ENCODE measurements at places on chromosomes 11 and 22.

- DNase-seq: no peak
Measured at GRCh38 chr11:65556470-65557279, 1.5 kb downstream of the LTBP3 start.

GRCh38 chr11:125968354-125968753 is 22.5 kb downstream of the VSIG10L2 start:
- no peak for DNase-seq

DNA sequence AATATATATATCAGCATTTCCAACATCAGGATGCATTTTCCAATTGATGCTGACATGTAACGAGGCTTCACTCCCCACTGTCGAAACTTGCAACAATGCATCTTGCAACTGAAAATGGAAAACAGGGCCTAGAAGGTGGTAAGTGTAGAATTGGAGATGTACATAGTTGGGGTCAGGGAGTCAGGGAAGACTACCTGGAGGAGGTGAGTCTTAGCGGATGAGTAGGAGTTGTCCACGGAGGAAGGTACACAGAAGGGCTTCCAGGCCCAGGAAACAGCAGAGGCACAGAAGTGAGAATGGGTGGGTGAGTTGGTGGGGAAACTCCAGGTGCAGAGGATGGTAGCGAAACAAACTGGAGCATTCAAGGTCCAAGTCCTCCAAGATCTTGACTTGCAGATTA is 2.0 kb upstream of the GRK2 start:
- DNase-seq: no peak

- DNase-seq: no peak
Measured at GRCh38 chr11:120710354-120711131, 199.0 kb downstream of the GRIK4 start.

DNA sequence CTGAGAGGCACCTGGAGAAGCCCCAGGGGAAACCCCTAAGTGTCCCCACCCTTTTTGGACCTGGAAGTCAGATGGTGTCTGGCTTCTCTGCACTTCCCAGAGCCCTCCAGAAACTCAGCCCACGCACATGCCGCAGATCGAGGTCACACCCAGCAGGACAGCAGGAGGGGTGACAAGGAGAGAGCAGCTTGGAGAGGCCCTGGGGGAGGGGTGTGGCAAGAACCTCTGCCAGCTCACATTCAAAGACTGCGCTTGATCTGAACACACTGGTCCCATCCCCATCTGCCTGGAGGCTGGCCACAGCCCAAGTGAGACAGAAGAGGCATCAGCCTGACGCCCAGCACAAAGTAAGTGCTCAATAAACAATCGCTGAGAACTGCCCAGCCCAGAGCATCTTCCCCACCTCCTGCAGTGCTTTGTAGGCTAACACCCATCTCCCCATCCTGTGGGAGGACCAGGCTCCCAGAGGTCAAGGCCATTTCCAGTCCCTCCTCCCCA is 21.4 kb downstream of the TMPRSS6 start:
- DNase-seq: no peak

- no peak for DNase-seq
Measured at GRCh38 chr22:32058656-32059260, 15.7 kb downstream of the SLC5A1 start.

- DNase-seq: no peak
Measured at GRCh38 chr11:118699506-118700220, 20.2 kb upstream of the TREH start.

GRCh38 chr22:46961591-46962295 is 199.3 kb downstream of the TBC1D22A start:
- no peak for DNase-seq

DNA sequence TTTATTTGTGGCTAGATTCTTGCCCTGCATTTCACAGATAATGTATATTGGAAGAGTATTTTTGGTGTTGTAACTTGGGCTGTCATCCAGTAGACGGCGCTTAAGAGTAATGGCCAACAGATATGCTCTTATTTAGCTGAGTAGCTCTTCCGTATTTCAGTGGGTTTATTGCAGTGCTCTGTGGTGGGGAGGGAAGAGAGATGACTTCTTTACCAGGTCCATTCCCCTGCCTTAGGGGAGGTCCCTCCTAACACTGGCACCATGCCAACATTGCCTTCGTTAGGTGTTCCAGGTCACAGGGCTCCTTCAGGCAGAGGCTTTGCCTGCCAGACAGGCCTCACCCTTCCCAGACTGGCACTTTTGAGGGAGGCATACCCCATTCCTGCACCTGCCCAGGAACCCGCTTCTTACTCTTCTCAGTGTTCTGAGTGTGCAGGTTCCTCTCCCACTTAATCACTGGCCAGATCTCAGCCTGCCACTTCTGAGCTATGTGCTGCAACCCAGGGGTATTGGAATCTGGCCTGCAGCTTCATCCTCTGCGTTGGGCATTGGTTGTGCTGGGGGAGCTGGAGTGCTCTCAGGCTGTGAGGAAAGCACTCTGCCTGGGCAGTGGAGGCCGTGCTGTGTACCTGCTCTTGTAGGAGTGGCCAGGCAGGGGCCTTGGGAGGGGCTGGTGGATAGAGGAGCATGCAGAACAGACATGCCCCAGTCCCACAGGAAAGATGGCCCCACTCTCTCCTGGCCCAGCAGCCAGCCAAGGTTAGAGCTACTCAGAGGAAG is 29.4 kb upstream of the SLN start:
- DNase-seq: no peak

GRCh38 chr22:26804911-26805539 is 147.6 kb downstream of the MIAT start:
- DNase-seq: no peak

DNA sequence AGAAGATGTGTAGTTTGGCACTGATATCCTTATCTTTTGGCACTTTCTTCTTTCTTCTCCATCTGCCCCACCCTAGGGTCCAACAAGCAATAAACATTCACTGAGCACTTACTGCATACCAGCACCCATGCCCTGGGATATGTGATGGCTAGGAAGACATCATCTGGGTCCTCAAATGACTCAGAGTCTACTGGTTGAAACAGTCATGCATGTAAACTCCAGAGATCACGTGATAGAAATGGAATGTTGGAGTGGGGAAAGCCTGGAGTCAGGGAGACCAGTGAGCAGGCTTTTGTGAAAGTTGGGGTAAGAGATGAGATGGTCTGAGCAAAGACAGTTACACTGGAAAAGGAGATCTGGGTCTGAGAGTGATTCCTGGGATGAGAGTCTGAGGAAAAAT is 724.9 kb upstream of the TENM4 start:
- no peak for DNase-seq

DNA sequence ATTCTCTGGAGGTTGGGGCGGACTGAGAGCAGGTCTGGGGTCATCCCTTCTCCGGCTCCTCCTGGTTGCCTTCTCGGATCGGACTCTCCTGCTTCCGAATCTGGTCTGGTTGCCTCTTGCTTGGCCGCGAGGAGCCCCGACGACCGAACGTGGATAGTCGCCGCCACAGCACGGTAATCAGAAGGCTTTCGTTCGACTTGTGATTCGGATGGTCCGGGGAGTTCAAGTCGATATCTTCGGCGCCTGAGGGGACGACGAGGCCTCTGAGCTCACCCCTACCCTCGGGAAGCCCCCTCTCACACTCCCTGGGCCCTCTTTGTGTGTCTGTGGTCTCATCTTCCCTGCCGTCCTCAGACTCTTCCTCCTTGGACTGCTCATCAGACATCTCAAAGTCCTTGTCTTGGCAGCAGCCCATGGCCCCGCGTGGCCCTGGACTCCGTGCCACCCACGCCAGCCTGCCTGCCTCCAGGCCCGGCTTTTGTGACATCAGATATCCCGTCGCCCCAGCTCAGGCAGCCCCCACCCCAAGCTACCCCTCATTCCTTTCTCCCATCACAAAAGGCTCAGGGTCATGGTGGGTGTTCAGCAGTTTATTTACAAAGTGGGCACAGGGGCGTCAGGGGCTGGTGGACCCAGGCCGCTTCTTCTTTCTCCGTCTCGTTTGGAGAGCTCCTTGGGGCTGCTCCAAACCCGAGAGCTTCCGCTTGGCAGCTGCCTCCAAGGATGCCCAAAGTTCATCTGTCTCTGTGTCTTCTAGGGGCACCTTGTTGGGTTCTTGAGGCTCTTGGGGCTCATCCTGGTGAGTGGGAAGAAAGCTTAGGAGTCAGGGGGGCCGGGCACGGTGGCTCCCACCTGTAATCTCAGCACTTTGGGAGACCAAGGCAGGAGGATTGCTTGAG is at the start of gene TEX54:
TEX54 (minus strand) TSS at position 506 of the 899 bp plus-strand sequence.
- no peak for DNase-seq

DNA sequence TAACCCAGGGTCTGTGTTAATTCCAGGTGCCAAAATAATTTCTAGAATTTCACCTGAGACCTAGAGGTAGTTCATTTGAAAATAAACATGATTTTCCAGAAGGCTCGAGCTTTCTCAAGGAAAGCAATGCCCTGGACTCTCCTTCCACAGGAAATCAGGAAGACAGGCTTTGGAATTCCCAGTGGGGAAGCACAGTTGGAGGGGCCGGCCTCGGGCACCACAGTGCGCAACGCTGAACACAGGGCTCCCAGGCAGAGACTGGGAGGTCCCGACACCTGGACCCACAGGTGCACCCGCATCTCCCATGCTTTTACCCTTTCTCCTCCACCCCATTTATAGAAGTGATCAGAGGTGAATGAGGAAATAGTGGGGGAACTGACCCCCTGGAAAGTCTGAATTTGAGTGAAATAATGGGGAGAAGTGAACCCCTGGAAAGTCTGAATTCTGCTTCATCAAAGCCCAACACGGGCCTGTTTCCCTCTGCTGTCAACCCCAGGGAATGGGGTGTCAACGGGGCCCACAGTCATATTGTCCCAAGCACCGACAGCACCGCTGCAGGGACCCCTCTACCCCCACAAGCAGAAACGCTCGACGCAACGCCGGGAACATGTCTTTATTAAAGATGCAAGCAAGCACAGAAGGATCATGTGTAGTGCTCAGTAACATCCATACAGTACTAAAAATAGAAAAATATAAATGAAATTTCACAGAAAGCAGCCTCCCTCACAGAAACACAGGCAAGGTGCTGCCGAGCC is 12.0 kb upstream of the EFCAB6 start:
- DNase-seq: no peak

DNA sequence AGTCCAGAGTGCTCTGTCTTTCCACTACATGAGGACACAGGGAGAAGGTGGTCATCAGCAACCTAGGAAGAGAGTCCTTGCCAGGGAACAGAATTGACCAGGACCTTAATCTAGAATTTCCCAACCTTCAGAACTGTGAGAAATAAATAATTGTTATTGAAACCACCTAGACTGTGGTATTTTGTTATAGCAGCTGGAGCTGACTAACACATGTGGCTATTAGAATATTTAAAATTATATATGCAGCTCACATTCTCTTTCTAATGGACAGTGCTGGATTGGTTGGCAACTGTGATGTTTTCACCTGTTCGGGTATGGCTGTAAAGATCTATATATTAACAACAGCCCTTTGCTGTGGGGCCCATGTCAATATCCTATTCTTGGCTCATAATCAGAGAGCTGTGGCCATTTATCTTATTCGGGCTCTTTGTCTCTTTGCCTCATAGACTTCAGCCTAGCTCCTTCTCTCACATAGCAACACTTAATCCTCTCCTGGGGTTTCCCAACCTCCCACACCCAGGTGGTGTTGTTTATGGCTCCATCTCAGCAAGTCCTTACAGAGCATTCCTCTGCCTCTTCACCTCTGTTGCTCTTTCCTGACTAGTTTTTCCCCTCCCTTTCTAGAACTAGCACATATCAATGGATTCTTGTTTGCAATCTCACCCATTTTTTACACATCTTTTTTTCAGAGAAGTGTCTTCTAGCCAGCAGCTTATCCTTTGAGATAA is 46.4 kb upstream of the AMOTL1 start:
- no peak for DNase-seq

GRCh38 chr22:39907605-39908097 is 6.8 kb downstream of the GRAP2 start:
- DNase-seq: no peak

- DNase-seq: no peak
Measured at GRCh38 chr11:113877670-113878055, 2.3 kb upstream of the USP28 start.

GRCh38 chr11:126992065-126992803 is 8.3 kb downstream of the KIRREL3 start:
- no peak for DNase-seq

DNA sequence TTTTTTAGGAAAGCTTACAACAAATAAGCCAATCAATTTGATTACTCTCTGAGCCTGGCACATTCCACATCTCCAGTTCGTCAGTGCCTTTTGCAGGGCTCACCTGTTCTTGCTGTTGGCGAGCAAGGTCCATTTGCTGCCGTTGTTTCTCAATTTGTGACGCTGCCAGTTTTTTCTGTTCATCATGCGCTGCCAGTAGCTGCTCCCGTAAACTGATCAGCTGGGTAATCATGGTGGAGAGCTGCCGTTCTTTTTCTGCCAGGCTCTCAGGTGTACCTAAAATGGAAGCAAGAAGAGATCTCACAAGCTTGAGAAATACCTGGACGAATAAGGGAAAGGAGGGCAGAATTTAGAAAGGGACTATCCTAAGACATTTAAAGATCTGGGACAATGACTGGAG is 169.7 kb downstream of the SOX6 start:
- DNase-seq: no peak

DNA sequence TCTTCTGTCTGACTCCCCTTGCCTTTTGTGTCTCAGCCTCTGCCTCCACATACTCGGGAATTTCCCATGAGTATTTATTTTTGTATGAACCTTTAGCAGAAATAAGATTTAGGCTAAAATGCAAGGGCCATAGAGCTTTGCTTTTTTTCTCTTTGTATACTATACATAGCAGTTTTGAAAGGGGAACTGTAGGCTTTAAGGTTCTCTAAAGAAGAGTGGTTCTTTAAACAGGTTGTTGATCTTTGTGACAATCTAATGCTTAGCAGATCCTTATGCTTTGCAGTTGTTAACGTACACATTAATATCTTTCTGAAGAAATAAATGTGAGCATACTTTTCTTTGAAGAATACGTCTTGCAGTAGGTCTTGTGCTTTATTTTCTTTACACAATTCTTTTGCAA is 35.0 kb downstream of the TBCEL start:
- no peak for DNase-seq

DNA sequence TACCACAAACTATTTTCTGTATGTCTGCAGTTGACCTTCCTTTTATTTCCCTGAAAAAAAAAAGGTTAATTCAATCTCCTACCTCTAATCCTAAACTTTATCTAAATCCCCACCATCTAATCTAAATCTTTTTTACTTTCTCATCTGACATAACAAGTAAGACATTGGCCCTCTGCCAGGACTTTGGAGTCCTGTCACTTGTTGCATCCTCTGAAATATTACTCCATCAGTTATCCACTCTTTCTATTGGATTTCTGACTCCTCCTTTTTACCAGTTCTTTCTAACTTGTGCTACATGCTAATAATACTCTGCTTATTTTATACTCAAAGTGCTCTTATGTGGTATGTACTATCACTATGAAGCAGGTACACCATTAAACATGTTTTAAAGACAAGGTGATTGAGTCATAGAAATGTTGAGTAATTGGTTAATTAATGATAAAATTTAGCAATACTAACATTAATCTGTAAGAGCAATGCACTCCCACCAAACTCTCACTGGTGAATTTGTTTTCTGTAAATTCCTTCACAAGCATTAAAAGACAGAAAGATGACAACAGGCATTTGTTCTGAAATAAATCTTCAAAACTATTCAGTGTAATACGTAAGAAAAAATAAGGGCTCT is 914.2 kb upstream of the RAG2 start:
- DNase-seq: no peak

Data from NCI-H774 (cell line).